ENCODE measurements at places on chromosomes 1 and 21.

DNA sequence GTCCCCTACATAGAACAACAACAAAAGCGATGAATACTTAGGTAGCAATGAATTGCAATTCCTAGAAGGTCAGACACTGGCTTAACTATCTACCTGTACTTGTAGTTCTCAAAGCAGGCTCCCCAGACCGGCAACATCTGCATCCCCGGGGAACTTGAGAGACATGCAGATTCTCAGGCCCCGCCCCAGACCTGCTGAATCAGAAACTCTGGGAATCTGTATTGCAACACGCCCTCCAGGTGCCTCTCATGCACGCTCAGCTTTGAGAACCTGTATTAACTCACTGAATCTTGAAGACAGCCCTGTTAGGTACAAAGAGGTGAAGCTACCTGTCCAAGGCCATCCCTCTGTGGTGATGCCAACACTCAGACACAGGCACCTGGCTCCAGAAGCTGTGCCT, 128.1 kb downstream of the KAZN start:
- DNase-seq, result no peak

DNA sequence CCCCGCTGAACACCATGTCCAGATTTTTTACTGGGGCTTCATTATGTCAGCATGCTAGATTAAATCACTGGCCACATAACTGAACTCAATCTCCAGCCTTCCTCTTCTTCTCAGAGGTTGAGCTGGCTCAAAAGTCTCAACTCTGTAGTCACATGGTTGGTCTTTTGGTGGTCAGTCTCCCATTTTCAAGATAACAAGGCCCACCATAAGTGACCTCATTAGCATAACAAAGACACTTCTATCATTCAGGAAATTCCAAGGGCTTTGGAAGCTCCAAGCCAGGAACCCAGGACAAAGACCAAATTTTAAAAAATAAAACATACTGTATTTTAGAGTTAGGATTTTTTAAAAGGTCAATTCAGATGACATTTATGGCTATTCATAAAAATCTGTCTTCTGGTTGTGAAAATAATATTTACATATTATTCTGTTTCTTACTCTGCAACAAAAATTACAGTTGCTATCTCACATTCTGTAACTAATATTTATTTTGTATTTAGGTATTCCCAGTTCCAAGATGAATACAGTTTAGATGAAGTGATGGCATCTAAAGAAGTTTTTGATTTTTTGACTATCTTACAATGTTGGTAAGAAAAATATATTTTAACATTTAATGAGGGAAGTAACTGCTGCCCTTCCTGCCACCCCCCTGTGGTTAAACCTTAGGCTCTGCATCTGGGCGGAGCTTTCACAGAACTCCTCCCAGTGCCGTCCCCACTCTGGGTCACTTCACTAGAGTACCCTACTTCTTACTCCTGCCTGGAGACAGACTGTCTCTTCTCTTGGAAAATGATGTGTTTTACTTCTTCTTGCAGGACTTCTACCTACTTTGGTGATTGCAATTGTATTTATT, 49.3 kb downstream of the SCP2 start:
- no peak for DNase-seq

DNA sequence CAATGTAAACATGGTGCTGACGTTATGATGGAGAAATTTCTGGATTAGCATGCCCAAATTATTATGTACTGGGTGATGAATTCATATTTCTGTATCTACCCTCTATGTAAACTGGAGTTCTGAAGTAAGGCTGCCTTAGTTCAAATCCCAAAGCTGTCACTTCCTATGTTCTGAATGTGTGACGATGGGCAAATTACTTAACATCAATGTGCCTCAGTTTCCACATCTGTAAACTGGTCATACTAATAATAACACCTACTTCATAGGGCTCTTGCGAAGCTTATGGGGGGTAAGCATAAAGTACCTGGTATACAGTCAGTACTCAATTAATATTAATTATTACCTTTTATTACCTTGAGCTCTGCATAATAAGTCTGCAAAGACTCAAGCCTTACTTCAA, 45.6 kb downstream of the SLC30A10 start:
- no peak for DNase-seq

DNA sequence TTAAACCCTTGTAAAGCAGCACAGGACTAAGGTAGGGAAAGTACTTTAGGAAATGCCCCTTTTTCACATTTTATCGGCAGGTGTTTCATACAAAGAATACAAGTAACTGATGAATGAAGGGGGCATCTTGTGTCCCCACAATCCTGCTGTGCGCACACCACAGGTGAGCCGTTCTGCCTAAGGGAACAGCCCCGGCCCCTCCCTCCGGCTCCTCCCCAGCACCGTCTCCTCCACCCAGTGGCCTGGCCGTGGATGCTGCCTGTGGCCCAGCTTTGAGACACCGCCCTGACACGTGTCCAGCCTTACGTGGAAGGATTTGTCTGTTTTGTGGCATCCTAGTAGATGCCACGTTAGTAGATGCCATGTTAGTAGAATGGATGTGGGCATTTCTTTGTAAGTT, 12.8 kb downstream of the FAAP20 start:
- DNase-seq, result no peak

DNA sequence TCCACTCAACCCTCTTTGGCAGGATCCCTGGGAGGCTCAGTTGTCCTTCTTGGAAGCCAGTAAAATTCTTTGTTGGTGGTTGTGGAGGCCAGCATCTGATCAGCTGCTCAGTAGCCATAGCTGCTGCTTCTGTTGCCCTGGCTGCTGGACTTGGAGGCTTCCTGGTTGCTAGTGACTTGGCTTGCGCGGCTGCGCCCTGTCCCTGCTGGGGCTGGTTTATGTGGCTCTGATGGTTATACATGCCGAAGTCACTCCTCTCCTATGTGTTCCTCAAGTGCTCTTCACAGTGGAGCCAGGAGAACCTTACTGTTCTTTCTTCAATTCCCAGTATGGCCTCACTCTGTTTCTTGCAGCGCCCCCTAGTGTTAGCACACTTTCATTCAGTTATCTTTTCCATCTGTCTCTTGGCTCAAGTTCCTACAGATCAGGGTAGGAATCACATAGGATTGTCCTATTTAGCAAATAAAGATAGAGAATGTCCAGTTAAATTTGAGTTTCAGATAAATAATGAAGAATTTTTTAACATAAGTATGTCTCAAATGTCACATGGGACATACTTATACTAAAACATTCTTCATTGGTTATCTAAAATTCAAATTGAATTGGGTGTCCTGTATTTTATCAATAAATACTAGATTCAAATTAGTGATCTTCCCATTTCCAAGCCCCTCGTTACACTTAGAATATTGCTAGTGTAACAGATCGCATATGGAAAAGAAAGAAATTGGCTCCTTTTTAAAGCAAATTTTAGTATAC, 176.5 kb downstream of the TGFB2 start:
- peak; percentile 69 for DNase-seq

GRCh38 chr1:37888022-37888700, 28.8 kb upstream of the MTF1 start:
- no peak for DNase-seq

- DNase-seq, result no peak
Observed at GRCh38 chr1:108949044-108949443, 14.2 kb downstream of the CLCC1 start.

DNA sequence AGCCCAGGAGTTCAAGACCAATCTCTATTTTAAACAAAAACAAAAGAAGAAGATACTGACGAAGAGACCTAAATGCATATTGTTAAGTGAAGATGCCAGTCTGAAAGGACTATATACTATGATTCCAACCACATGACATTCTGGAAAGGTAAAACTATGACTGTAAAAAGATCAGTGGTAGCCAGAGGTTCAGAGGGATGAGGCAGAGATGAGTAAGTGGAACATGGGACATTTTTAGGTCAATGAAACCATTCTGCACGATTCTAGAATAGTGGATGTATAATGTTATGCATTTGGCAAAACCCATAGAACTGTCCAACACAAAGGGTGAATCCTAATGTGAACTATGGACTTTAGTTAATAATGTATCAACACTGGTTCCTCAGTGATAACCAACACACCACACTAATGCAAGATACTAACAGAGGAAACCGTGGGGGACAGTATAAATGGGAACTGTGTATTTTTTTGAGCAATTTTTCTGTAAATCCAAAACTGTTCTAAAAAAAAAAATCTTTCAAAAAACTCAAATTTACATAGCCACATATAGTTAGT, 8.2 kb downstream of the RC3H1 start:
- peak; percentile 56 for DNase-seq

DNA sequence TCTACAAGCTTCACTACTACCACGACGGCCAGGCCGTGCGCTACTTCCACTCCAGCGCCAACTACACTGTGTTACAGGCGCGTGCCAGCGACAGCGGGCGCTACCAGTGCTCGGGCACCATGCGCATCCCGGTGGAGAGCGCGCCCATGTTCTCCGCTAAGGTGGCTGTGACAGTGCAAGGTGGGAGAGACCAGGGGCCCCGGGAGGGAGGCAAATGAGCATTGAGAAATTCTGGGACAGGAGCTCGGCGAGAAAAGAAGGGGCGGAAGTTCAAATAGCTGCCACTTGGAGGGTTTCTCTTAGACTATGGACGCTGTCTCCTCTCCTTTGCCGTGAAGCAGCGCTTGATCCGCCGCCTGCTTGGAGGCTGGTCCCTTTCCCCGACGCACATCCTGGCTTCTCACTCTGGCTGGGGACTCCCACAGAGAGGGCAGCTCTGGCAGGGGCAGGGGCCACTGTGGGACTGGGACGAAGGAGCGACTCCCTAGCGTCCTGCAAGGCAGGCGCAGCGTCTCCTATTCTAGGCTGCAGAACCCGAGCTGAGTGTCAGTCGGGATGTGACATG, 4.6 kb downstream of the FCRLB start:
- peak; percentile 80 for DNase-seq

GRCh38 chr1:43272161-43272560, 2.4 kb downstream of the TMEM125 start:
- DNase-seq, result no peak

- peak; percentile 99 for DNase-seq
Observed at GRCh38 chr1:85607126-85607920, 26.8 kb downstream of the CCN1 start.

- DNase-seq, result no peak
Observed at GRCh38 chr1:161691846-161692245, 15.2 kb upstream of the FCRLA start.

DNA sequence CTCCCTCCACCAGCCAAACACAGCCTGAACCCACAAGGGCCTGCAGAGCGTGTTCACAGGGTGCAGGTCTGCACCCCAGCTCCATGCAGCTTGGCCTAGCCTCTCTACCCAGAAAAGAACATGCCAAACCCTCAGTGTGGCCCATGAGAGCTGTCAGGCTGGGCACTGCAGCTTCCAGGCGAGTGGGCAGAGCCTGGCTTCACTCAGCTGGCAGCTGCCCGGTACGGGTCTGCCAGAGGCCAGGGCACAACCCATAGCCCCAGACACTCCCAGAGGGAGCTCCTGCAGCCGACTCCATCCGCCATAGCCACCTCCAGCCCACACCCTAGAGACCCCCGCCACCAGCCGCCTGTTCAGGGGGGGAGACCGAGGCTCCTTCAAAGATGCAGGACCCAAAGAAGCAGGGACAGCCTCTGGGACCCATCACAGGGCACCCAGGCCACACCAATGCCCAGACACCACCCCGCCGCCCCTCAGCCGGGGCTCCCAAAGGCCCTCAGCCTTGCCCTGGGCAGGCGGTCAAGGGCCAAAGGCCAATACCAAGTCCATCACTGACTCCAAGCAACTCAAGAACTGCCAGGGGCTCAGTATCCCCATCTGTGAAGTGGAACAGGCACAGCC, 42.4 kb downstream of the MEGF6 start:
- DNase-seq, result no peak

- DNase-seq, result peak; percentile 13
Observed at GRCh38 chr1:54834007-54834541, 33.0 kb upstream of the TTC22 start.

DNA sequence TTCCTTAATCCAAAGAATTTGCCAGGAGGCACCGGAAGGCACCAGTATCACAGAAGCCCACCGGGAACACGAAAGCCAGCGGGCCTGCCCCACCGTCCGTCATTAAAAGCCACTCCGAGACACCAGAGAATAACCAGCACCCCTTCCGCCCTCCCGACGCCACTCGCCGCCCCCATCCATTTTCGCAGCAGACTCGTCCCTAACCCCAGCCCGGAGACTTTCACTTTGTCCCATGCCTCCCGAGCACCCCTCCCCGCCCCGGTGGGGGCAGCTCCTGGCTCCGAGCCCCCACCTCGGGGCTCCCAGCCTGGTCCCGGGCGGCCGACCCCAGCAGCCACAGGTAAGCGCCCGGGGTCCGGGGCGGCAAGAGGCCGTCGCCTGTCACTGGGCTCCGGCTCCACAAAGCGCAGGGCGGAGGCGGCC, 105.4 kb downstream of the SLC45A1 start:
- peak; percentile 61 for DNase-seq

DNA sequence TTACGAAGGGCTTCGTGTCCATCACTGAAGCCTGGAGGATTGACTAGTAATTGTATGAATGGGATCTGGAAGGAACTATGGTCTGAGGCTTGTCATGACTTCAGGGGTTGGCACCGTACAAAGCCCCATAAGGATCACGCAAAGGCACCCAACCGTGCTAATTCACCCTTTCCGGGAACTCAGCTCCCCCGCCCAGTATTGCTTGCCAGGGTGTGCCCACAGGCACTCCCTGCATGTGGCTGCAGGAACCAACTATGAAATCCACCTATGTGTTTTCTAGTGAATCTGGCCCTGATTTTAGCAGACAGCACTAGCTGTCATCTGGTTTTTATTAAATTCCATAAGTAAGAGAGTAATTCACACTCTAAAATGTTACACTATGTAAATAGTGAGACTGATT, 139.2 kb downstream of the TM2D1 start:
- peak; percentile 24 for DNase-seq

- DNase-seq, result no peak
Observed at GRCh38 chr1:116692879-116693278, 25.3 kb upstream of the IGSF3 start.

GRCh38 chr1:28437264-28437923, 67.9 kb downstream of the PHACTR4 start:
- DNase-seq, result peak; percentile 86

DNA sequence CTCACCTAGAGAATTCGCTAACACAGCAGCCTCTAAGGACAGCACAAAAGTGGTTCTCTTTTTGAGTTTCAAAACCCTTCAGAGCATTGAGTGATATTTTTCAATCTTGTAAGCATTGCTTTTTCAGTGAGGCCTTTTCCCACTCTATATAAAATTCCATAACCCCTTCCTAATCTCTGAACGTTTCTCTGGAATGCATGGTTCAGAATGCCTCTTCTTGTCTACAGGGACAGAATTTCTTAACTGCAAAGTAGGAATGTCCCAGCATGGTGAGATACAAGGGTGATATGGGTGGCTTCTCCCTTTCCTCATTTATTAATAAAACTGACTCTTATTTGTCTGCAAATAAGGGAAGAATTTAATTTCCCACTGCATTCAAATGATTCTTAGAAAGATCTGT, 377.9 kb downstream of the LTN1 start:
- no peak for DNase-seq
